Activated CD4-positive, alpha-beta T cell treated with anti-CD3 and anti-CD28 coated beads, Interleukin-2, amount 50 U/mL, for 4 hours (primary cell): ENCODE measurements at places on chromosomes 12 and 14.

DNA sequence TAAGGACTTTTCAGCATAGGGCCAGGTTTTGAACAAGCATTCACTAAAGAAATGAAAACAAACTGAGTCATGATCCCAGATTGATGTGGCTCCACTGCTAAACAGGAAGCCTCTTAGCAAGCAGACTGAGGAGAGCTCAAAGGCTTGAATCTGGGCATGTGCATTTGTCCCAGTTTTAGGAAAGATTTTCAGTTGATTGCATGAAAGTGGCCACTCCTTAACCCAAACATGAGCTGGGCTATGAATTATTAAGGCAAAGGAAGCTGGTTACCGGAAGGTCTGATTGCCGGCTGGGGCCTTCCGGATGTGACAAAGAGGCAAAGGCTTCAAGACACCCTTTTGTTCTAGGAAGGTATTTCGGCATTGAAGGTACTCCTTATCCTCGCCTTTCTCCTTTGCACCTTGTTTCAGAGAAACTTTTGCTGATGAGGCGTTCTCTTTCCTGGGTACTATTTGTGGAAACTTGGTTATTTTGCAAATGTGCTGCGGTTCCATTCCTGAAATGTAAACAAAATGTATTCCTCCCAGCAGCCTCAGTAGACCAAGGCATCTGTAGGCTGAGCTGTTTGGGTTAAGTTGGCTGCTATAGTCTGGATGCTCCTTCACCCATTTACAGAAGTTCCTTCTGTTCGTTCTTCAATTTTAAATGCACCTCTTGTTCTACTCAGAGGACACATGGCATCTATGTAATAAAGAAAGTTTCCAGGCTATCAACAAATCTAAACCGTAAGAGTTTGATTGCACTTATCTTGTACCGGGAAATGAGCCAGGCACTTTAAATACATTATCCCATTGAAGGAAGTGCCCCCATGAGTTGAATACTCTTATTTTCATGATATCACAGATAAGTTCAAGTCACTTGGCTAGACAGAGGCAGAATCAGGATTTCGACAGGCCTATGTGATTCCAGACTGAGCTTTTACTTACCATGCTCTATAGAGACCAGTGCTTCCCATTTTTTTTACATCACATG, 115.6 kb upstream of the METAP2 start:
- no peak for DNase-seq

DNA sequence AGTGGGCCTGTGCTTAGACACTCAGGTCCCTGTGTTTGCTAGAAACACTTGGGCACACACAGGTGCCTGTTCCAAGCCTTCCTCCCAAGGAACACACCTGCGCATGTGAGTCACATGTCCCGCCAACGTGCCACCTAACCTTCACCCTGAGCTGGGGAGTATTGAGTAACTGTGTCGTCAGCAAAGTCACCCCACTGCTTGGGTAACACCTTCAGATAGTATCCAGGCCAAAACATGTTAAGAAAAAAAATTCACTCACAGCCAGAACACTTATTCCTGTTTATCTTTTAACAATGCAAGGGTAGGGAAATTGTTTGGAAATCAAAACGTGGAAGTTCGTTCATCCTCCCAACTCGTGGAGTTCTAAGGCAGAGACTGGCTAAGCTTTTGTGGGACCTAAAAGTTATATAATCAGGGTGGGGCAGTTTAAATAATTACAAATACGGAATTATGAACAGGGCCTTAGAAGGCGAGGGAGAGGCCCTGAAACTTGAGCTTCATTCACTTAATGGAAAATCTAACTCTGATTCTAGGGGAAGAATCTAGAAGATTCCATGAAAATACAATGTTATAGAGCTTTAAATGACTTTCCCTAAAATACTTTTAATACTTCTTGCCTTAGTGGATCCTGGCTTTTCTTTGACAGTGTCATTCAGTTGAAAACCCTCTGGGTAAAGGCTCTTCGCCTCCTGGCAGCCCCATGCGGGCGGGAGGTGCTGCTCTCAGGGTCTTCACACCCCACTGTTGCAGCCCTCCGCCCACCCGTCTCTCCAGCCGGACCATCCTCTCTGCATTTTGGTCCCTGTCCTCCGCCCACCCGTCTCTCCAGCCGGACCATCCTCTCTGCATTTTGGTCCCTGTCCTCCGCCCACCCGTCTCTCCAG, 30.3 kb upstream of the ADIPOR2 start:
- DNase-seq, result peak; percentile 63

- DNase-seq, result no peak
These were observed 1.9 kb upstream of the MMP17 start for GRCh38 chr12:131826097-131826928.

- DNase-seq, result no peak
These were observed 88.8 kb downstream of the SINHCAF start for GRCh38 chr12:31236998-31237637.

- no peak for DNase-seq
These were observed 192.4 kb upstream of the GZMB start for GRCh38 chr14:24826390-24826789.

- DNase-seq, result no peak
These were observed 25.8 kb upstream of the RAB35 start for GRCh38 chr12:120142231-120142877.

- no peak for DNase-seq
These were observed 8.8 kb upstream of the SMARCC2 start for GRCh38 chr12:56197921-56198635.

DNA sequence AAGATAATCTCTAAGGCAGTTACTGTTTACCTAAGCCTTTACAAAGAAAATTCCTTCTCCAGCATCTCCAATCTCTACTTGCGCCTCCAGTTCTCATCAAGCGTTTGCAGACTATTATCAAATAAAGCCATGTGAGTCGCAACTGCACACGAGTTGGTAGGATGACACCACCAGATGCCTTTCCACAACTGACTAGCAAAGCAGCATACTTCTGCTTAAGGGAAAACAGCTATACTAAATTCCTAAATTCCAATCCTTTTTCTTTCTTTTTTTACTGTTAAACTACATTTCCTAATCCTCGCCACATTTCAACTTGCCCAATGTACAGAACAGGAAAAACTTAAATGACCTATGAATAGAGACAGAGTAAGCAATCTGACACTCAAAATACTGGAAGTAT, 166.7 kb downstream of the ITPR2 start:
- no peak for DNase-seq

DNA sequence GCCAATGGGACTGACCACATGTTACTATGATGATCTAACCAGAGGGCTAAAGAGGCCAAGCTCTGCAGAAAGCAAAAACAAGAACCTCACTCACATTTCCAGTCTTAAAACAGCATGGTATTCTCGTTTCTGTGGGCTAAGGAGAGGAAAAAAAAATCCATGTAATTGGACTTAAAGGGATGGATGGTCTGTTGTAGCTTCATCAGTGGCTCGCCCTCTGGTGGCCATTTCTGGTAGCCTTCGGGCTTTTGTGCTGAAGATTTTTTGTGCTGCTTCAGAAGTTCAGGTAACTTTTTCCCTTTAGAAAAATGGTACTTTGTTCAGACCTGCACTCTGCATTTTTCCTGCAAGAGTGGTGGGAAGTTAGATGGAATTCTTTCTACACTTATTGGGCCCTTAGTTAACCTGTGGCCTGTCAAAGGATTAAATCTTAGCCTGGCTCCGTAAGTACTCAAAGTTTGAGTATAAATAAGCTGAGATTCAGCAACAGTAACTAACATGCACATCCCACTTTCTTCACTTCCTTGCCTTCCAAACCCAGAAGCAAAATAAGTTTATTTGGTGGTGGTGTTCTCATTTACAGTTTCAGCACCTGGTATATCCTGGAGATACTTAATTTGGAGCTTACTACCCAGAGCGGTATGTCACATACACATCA, 22.3 kb downstream of the DCAF4 start:
- DNase-seq, result peak; percentile 56

DNA sequence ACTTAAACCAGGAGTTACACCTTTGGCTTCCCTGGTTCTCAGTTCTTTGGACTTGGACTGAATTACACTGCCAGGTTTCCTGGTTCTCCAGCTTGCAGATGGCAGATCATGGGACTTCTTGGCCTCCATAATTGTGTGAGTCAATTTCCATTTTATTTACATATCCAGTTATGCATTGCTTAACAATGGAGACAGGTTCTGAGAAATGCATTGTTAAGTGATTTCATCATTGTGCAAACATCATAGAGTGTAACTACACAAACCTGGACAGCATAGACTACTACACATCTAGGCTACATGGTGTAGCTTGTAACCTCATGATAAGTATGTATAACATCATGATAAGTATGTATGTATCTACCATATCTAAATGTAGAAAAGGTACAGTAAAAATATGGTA, 276.1 kb upstream of the BTG1 start:
- no peak for DNase-seq

GRCh38 chr14:94583557-94583956, 2.3 kb downstream of the SERPINA5 start:
- DNase-seq, result no peak

GRCh38 chr14:36604757-36605505, 22.5 kb upstream of the NKX2-8 start:
- DNase-seq, result peak; percentile 4

DNA sequence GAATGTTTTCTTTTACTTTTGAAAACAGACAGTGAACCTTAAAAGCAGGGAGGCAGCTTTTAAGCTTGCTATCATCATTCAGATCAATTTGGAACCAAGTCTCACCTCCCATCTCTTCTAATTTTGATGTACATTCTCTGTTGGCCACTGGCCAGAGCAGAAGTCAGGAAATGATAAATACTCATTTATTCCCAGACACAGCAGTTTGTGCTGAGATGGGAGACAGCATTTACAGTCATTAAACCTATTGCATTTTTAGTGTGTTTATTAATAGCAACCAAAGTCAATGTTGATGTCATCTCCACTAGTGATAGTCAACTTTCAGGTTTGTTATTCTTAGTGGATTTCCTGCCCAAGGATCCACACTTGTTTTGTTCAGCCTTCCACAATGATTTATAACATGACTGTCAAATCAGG, 320.0 kb upstream of the ATP2B1 start:
- no peak for DNase-seq

DNA sequence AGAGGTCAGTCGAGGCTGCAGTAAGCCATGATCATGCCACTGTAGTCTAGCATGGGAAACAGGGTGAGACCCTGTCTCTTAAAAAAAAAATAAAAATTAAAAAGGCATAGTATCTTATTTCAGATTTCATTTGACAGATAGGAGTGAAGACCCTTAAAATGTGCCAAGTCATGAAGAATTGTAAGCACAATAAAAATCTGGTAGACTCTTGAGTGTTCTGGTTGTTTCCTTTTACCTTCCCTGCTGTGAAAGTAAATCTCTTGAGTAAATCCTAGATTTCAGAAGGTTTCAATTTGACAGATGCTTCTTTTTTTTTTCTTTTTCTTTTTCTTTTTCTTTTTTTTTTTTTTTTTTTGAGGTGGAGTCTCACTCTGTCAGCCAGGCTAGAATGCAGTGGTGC, 109.0 kb downstream of the ESR2 start:
- no peak for DNase-seq

- DNase-seq, result no peak
These were observed 1.3 kb downstream of the LRRK2 start for GRCh38 chr12:40225984-40226602.

- no peak for DNase-seq
These were observed 86.4 kb downstream of the SCN8A start for GRCh38 chr12:51677284-51677968.

DNA sequence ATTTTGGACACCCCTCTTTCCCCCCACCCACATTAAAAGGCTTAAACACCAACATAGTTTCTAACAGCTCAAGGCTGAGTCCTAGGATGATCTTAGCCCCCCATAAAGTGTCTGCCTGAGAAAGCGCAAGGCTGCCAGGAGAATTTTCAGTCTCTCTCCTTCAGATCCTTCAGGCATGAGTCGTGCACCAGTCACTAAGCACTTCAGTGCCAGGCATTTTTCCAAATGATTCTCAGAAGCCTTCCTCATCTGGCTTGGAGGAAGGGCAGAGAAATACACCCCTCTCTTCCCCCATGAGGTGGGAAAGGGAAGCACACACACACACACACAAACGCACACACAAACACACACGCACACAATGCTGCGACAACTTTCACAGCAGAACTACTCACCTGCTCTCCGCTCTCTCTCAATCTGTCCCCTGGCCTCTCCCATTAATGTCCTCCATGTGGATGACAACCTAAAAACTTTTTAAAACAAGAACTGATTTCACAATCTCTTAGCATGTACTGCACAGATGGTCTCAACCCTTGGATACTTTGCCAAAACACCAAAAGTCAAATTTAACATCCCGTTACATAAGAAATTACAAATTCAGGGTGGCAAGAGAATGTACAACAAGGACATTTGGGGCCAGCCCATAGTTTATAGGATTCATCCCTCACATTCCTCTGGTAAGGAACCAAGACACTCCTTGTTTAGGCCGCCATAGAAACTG, 49.8 kb downstream of the CKAP4 start:
- DNase-seq, result no peak

DNA sequence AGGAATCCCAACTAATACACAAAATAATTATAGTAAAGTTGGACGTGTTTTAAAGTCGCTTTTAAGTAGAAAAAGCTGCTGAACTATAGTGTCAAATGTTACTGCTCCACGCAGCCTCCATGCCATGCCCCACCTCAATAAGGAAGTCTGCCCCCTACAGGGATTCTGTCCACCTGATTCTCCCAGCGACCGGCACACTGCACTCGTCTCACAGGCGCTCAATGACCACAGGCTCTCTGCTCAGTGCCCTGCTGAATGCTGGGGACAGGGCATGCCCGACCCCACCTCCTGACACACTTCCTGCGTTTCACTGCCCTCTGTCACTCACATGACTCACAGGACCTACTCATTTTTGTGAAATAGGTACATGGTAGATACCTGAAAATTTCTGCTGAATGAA, 48.9 kb downstream of the BDKRB1 start:
- DNase-seq, result no peak

DNA sequence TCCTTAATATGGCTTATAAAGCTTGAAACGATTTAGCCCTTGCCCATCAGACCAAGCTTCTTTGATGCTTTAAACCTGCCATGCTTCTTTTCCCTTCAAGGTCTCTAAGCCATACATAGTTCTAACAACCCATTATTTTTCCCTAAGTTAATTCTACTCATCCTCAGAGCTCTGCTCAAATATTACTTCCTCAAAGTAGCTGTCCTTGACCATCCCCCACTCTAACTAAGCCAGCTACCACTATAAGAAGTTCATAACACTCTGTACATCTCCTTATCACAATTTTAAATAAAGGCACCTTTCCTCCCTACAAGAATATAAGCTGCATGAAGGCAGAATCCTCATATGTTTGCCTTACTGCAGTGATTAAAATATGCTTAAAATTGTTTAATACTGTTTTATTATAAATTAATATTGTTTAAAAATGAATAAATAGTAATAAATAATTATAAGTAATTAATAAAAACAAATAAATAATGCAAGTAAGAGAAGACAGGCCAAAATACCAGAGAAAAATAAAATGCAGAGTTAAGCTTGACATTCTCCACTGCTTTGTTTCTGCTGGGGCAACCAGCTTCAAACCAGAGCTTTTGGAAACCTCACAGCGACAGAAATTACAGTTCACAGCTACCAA, 76.8 kb downstream of the NUMB start:
- no peak for DNase-seq

- DNase-seq, result no peak
These were observed 119.7 kb upstream of the PARP11 start for GRCh38 chr12:3992945-3993344.

GRCh38 chr12:67795236-67795635, 146.7 kb downstream of the DYRK2 start:
- no peak for DNase-seq
